ENCODE measurements at places on chromosomes 5 and 9. TPM values are rescaled to one million over a fixed set of nuclear protein-coding genes. Genes with fewer than 3 reads are reported as not detected.

Gene CATSPER3
- 0.61 TPM for total RNA-seq

Gene CDX1
- total RNA-seq = 0.35 TPM

Gene C9orf40
- total RNA-seq = 3.3 TPM

Gene PCAT7
- not detected for total RNA-seq

Gene SPINK13
- total RNA-seq = not detected

Gene CSF2
- not detected for total RNA-seq

Gene PROB1
- 2.1 TPM for total RNA-seq

Gene CCDC171
- 0.87 TPM for total RNA-seq

Gene DCAF10
- total RNA-seq = 32.3 TPM

Gene AMBP
- total RNA-seq = not detected

Gene ZNF618
- total RNA-seq = 8.2 TPM

Gene ADGRD2
- not detected for total RNA-seq

Gene PTGES
- 14.1 TPM for total RNA-seq

Gene GRXCR2
- not detected for total RNA-seq

Gene C9orf153
- 0.55 TPM for total RNA-seq

Gene TICAM2
- total RNA-seq = 6.3 TPM

Gene MYMK
- not detected for total RNA-seq

Gene NR5A1
- total RNA-seq = not detected

Gene RORB
- 0.06 TPM for total RNA-seq

All from mesenteric fat pad (tissue), 1 donor.